ENCODE measurements at places on chromosomes 12 and 14.
A peak's percentile ranks its signal among the peaks of the same experiment; 100 is the strongest.

GRCh38 chr12:2169940-2170339 lies 117.2 kb downstream of the CACNA1C start:
- DNase-seq, result peak; percentile 65

DNA sequence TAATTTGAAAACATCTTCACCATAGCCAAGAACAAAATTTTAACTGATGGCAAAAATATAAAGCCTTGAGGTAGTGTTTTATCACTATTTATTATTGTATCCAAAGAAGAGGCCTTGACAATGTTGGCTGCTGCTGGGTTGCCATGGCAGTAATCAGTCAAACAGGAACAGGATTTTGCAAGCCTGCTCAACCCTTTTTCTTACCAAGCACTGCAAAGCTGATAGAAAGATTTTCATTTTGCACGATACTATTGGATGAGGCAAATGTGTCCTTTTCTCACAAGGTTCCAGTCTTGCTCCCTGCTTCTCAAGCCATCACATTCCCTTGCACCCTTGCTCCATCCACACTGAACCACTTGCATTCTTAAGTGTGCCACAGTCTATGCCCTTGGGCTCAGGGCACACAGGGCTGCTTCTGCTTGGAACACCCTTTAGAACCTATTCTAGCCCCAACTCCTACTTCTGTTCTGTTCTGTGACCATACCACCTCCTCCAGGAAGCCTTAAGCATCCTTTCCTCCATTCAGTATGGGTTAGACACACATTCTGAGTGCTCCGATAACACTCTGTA lies 76.5 kb upstream of the AMIGO2 start:
- no peak for DNase-seq

- no peak for DNase-seq
Measured at GRCh38 chr14:103112400-103113243, 10.6 kb upstream of the TNFAIP2 start.

- peak; percentile 44 for DNase-seq
Measured at GRCh38 chr12:114508529-114509129, 102.7 kb upstream of the TBX5 start.

GRCh38 chr12:104569346-104570173 lies 112.8 kb downstream of the CHST11 start:
- no peak for DNase-seq

- peak; percentile 49 for DNase-seq
Measured at GRCh38 chr12:121579981-121580868, 598 bp downstream of the KDM2B start.

DNA sequence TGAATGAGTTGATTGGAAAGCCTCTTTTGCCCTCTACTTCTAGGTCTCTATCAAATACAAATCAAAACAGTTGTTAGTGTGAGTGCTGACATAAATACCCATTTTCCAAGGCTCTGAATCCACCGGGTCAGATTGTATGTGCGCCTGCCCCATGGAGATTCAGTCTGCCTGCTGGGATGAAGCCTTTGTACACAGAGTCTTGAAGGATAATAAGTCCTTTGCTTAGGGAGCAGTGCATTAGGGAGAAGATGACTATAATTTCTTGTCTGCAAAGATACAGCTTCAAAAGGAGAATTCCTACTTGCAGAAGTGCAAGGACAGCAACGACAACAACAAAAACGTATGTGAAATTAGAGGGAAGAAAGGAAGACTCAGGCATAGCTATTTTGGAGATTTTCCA lies 90.3 kb upstream of the VRK1 start:
- no peak for DNase-seq

DNA sequence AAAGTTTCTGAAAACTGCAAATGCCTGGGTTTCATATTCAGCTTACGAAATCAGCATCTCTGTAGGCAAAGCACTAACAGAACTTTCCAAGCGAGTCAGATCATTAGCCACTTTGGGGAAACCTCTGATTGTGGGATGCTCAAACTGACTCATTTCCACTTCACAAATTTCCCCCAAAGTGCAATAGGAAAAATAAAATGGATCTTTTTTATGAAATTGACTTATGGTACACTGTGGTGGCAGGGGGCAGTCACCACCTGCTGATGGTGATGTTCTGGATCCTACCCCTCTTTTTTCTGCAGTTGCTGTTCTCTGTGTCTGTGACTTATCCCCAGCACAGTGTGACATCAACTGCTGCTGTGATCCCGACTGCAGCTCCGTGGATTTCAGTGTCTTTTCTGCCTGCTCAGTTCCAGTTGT lies 5.6 kb downstream of the TCTN1 start:
- DNase-seq, result no peak

GRCh38 chr14:99322731-99323599 lies 51.0 kb upstream of the BCL11B start:
- DNase-seq, result no peak

DNA sequence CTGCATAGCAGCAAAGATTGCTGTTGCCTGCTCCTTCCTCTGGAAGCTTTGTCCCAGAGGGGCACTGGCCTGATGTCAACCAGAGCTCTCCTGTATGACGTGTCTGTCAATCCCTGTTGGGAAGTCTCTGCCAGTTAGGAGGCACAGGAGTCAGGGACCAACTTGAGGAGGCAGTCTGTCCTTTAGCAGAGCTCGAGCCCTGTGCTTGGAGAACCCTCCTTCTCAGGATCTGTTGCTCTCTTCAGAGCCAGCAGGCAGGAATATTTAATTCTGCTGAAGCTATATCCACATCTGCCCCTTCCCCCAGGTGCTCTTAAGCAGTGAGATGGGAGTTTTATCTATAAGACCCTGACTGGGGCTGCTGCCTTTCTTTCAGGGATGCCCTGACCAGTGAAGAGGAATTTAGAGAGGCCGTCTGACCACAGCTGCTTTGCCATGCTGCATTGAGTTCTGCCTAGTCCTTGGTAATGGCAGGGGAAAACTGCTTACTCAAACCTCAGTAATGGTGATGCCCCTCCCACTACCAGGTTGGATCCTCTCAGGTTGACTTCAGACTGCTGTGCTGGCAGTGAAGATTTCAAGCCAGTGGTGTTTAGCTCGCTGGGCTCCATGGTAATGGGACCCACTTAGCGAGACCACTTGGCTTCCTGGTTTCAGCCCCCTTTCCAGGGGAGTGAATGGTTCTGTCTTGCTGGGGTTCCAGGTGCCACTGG lies 218.6 kb upstream of the SLC38A2 start:
- no peak for DNase-seq
